ENCODE measurements at places on chromosomes 3 and 15.

GRCh38 chr3:186257866-186258265 lies 104.2 kb downstream of the DGKG start:
- no peak for DNase-seq

GRCh38 chr3:9091486-9092235 lies 128.4 kb upstream of the RAD18 start:
- DNase-seq, result no peak

- DNase-seq, result no peak
These were observed 1.3 kb downstream of the ST3GAL6 start for GRCh38 chr3:98764472-98764884.

GRCh38 chr15:49877117-49877872 lies 241.7 kb downstream of the ATP8B4 start:
- no peak for DNase-seq

GRCh38 chr3:156010829-156011228 lies 109.5 kb upstream of the KCNAB1 start:
- peak; percentile 52 for DNase-seq

DNA sequence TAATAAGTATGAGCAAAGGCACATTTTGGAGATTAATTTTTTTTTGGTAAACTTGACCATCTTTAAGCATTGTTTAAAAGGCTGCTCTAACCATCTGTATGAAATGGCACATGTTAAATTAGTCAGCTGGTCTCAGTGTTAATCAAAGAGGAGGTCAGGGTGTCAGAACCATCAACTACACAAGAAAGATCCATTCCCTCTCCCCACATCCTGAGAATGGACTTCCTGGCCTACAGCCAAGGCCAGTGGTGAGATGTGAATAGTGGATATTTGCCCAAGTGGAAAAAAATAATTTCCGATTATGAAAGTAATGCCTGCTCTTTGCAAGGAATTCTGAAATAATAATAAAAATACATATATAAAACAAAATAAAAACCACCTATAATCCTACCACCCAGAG lies 641.7 kb downstream of the NR2F2 start:
- no peak for DNase-seq

Measured in iPS-NIHi11 (cell line).